ENCODE measurements at places on chromosomes 16 and 17.
A peak's percentile ranks its signal among the peaks of the same experiment; 100 is the strongest.

GRCh38 chr16:75267631-75268264, 16.3 kb upstream of the BCAR1 start:
- DNase-seq = no peak

- DNase-seq = no peak
Measured at GRCh38 chr17:81002409-81003361, 11.0 kb downstream of the CHMP6 start.

- no peak for DNase-seq
Measured at GRCh38 chr17:37133136-37133535, 184.4 kb downstream of the AATF start.

- DNase-seq = no peak
Measured at GRCh38 chr17:43915559-43915958, 8.2 kb upstream of the MPP2 start.

GRCh38 chr17:47218896-47219430, 9.8 kb downstream of the MYL4 start:
- DNase-seq = no peak

DNA sequence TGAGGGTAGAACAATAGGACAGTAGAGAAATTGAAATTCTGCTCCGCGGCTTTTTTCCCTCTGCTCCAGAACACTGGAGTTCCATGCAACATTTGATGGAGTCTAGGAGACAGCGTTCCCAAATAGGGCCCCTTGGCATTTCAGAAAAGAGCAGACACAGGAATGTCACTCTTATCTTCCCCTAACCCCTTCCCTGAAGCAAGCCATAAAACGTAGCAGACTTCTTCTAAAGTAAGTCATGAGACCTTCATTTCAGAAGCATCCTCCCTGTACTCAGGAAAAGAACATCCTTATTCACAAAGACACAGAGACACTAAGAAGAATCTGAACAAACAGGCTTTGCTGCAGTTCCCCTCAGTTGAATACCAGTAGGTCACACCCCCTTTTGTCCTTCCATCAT, 296.1 kb upstream of the SOX9 start:
- no peak for DNase-seq

GRCh38 chr16:28181515-28181914, 30.2 kb downstream of the XPO6 start:
- DNase-seq = no peak

DNA sequence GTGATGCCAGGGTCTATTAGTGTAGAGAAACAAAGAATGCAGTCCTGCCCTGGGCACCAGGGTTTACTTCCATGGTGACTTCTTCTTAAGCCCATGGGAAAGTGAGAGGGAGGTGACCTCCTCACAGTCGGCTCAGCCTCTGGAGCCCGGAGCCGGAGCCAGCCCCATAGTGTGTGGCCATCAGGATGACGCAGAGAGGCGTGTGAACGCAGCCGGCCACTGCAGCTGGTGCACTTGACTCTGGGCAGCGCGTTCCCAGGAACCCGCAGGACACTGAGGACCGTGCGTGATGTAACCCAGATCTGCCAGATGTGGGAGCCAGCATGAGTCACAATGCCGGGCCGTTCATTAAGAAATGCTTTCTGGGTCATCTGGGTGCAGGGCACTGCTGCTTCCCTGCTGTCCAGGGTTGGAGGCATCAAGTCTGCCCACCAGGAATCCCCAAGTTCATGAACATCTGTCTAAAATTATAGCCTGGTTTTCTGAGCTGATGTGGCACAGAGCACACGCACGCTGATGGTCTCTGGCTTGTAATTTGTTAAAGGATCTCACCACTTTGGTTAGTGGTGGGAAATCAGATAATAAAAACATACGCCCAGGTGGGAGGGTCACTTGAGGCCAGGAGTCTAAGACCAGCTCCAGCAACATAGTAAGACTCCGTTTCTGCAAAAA, 114.1 kb downstream of the PITPNC1 start:
- no peak for DNase-seq

DNA sequence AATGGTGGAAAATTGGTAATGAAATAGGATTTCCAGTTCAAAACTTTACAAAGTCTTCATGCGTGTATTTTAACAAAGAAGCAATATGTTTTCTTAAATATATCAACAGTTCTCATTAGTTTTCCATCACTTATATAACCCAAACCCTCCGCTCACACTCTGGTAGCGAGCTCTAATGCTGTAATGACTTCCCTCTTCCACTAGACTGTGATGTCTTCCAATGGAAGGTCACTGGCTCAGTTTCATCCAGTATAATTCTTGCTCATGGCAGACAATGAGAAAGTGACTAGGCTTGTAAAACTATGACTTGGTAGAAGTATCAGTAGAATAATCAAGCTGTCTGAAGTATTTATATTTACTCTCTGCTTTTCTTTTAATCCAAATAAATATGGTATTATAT, 32.8 kb downstream of the NETO2 start:
- no peak for DNase-seq

- no peak for DNase-seq
Measured at GRCh38 chr17:58086953-58087352, 3.7 kb downstream of the DYNLL2 start.

- DNase-seq = no peak
Measured at GRCh38 chr17:1183171-1183873, 3.5 kb upstream of the ABR start.

DNA sequence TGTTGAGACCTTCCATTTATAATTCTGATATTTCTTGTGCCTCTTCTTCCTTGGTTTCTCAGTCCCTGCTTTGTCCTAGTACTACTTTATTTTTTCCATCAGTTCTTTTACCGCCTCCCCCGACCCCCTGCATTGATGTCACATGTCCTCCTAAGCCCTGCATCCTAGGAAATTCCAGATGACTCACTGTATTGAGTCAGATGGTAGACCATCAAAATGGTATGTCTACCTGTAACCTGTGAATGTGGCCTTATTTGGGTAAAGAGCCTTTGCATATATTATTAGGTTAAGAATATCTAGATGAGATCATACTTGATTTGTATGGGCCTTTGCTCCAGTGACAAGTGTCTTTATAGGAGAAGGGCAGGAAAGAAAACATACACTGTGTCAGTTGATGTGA, 515.3 kb upstream of the CA10 start:
- DNase-seq = no peak

- DNase-seq = peak; percentile 16
Measured at GRCh38 chr16:88754912-88755744, 29.9 kb downstream of the PIEZO1 start.

DNA sequence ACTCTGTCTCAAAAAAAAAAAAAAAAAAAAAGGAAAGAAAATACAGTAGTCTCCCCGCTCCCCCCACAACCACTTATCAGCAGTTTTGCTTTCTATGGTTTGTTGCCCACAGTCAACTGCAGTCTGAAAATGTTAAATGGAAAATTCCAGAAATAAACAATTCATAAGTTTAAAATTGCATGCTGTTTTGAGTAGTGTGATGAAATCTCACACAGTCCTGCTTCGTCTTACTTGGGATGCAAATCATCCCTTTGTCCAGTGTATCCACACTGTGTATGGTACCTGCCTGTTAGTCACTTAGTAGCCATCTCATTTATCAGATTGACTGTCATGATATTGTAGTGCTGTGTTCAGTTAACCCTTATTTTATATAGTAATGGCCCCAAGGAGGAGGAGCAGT, 41.5 kb downstream of the NF1 start:
- no peak for DNase-seq

- DNase-seq = no peak
Measured at GRCh38 chr17:17254036-17254435, 17.1 kb upstream of the FLCN start.

GRCh38 chr16:73010150-73010676, 37.7 kb downstream of the ZFHX3 start:
- DNase-seq = no peak

DNA sequence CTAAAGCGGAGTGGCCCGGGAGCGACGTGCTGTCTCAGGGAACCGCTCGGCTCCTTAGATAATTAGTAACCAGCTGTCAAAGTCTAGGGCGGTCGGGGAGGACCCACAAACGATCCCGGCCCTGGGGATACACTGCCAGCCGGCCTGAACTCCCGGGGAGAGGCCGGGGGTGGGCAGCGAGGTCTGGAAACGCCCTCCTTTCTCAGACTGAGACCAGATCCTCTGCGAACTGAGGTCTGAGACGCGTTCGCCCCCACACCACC, 1.3 kb downstream of the HNF1B start:
- no peak for DNase-seq

DNA sequence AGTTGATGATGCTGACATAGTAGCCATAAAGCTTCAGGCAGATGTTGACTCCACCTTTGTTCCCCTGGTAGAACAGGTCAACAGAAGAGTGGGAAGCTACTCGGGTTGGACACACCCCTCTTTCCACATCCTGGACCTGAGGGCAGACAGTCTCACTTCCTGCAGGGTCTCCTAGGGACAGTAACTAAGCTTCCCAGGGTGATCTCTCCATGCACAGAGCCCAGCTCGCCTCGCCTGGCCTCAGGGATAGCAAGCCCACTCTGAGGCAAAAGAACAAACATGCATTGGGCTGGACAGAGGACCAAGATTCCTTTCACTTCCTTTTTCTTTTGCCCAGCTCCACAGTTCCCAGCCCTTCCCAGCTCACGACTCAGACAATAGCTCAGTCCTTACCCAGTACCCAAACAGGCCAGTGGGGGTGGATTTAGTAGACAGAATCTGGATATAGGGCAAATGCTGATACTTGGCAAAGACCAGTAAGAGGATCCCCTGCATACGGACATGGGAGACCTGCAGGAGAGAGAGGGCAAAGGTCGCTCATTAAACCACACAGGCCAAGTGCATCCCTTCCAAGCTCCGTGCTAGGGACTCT, 7.0 kb downstream of the INPP5K start:
- no peak for DNase-seq

- no peak for DNase-seq
Measured at GRCh38 chr16:14472357-14472756, 157.7 kb downstream of the PARN start.

DNA sequence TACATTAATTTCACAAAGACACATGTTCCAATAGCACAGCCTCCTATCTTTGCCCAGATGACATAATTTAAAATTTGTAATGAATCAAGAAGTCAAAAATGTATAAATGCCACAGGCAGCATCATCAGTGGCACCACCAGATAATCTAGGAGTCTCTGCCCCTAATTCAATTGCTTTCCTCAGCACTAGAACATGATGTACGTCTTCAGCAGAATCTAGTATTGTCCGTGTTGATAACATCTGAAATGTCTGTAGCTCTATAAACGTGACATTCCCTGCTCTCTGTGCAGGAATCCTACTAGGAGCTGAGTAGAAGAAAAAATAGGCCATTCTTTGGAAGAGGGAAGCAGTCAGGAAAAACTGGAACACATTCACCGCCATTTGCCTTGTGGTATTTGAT, 21.4 kb upstream of the SLC38A8 start:
- DNase-seq = no peak

DNA sequence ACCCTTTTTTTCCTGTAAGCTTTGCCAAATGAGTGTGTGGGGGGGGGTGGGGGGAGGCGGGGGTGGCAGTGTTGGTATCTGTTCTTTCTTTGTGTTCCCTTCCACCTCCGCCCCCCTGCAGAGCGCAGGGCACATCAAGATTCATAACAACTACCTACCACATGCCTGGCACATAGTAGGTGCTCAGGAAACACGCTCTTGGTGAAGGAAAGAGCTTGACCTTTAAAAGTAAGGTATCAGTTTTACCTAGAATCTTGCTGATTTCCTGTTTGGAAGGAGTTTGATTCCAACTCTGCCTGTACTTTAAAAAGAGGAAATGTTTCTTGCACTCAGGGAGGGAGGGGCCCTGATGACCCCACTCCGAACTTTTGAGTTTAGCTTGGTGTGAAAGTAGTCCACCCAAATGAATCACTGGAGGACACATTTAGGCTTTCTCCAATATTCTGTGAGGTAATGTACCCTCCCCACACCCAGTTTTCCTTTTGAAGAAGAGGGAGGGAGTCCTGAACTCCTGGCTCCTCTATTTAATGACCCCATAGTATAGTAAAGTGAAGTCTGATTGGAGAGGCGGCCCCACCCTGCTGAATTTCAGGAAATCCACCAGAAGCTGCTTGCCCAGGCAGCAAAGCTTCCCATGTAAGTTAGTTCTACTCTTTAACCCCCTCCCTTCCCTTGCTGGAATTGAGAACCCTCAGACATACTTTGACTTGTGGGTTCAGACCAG, 560 bp upstream of the FAM20A start:
- no peak for DNase-seq

DNA sequence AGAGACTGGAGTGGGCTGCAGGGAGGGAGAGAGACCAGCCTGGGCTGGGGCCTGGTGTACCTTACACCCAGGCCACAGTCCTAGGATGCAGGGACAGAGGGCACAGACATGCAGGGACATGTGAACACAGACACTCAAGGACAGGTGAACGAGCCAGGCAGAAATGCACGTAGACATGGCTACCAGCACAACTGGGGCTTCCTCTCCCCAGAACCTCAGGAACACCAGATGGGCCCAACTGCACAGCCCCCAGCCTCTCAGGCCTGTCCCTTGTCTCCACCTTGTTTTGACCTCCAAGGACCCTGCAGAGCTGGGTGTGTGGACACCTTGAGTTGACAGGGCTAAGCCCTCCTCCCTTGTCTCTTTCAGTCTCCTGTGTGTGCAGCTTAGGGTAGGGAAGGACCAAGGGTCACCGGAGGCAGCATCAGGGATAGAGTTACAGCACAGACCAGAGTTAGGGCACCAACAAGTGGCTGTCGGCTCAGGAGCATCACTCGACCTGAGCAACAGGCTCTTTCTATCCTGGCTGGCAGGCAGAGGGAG, 9.2 kb downstream of the SEZ6 start:
- no peak for DNase-seq

DNA sequence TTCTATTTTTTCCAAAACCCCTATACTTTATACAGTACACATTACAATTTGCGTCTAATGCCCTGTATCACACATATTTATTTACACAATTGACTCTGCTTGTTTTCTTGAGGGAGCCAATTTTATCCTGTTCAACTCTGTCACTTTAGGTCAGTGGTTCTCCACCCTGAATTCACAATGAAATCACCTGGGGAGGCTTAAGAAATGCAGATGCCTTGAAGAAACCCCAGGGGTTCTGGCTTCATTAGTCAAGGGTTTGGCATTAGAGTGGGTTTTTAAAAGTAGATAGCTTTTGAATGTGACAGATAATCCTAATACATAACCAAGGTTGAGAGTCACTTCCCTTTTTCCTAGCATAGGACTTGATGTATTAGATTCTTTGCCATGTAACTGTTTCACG, 398.6 kb upstream of the ERCC4 start:
- DNase-seq = no peak

GRCh38 chr17:39483506-39483905, 22.2 kb downstream of the CDK12 start:
- no peak for DNase-seq

DNA sequence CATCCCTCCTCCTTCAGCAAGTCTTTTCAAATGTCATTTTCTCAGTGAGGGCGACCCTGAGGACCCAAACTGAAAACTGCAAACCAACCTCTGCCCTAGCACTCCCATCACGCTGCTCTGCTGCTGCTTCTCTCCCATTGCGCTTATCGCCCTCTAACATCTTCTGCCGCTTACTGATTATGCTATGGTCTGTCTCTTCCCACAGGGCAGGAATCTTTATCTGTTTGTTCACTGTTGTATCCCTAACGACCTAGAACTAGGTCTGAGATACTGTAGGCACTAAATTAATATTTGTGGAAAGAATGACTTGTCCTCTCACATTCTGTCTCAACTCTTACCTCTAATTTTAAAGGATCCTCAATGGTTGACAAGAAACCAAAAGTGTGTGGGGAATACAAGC, 12.5 kb downstream of the ZSCAN32 start:
- DNase-seq = no peak

All from activated CD4-positive, alpha-beta T cell treated with anti-CD3 and anti-CD28 coated beads, Interleukin-2, amount 50 U/mL, for 16 hours (primary cell).